ENCODE measurements at places on chromosomes 6 and 20.
A peak's percentile ranks its signal among the peaks of the same experiment; 100 is the strongest.

DNA sequence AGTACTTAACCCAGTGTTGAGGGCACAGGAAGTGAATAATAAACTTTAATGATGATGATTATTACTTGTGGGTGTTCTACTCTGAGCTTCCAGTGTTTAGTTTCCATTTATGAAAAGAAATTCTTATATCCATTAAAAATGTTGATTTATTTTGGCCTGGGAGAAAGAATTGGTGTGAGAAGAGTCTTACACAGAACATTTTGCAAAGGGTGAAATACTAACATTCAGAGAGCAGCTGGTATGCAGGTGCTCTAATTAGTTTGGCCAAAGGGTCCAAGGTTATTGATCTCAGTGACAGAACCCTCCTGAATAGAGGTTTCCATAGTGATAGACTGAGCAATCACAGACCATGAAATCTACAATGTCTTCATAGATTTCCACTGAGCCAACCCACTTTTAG is 4.4 kb downstream of the OSER1 start:
- no peak for DNase-seq

DNA sequence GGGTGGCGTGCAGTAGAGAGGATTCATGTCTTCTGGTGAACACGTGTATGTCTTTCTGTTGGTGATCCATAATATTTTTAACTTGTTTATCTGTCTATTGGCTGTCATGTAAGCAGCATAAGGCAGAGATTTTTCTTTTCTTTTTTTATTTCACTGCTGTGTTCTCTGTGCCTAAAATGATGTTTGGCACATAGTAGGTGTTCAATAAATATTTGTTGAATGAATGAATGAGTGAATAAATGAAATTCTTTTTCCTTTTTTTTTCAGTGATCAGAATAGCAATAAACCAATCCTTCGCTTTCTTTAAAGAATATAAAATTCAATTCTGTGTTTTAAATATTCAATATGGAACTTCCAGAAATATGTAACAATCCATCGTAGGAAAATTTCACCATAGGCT is 30.0 kb downstream of the MAK start:
- DNase-seq = no peak

DNA sequence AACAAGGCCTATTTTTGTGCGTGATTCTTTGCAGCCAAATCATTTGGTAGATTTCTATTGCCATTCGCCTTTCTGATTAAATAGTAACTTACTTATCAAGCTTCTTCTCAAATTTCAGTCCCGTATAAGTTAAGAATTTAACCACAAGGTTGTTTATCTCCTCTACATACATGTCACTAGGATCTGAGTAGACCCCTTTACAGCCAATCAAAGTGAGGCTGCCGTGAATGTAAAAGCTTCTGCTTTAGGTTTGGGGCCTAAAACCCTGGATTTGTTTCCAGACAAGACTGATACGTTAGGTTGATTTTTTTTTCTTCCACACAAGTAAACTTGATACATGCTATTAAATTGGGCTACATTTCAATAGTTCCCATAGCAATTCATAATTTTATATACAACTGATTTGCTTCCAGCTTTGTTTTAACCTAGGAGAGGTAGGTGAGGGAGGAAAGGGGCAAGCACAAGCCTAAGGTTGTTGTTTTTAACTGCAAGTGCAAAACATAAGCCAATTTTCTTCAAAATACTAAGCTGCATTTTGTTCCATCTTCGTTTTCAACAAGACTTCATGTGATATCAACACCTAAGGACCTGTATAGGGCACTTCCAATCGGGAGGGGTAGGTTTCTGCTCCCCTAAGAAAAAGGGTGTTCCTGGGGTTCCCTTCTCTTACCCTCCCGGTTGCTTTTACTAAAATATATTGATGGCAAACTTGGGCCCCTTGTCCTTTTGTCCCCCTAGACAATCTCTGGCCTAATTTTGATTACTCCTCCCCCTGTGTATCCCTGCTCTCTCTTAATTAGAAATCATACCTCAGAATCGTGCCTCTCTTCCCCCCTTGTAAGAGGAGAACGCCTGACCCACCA is 1.7 kb downstream of the RANBP9 start:
- peak; percentile 44 for DNase-seq

DNA sequence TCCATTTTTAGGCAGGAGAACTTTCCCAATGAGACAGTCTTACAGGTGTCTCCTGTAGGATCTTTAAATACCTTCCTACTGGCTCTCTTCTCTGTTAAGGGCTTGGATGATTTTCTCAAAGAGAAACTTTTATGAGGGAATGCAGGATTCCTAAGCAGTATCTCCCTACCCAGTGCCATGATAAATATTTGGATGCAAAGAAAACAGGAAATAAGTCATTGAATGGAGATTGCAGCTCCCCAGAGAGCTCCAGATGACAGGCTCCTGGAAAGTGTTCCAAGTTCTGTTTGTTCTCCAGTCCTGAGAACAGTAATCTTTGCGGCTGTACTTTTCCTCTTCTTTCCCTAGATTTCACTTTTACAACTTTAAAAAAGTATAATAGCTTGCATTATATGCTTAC is 2.4 kb upstream of the SCGN start:
- peak; percentile 32 for DNase-seq
